GM10248 (cell line): ENCODE measurements at places on chromosomes 13 and 19.

DNA sequence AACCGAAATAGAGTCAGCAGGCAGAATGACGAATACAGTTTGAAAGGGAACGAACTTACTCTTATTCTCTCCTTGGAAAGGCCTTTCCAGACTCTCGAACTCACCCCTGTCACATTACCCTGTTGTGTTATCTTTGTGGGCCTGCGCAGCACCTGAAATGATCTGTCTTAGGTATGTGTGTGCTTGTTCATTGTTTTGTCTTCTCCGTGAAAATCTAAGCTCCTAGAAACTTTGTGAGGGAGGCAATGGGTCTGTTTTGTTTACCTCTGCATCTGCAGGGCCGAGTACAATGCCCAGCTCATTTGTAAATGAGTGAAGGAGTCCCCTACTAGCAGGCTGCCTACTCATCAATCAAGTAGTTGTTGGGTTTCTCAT is 19.6 kb downstream of the HMGB1 start:
- peak; percentile 38 for DNase-seq

DNA sequence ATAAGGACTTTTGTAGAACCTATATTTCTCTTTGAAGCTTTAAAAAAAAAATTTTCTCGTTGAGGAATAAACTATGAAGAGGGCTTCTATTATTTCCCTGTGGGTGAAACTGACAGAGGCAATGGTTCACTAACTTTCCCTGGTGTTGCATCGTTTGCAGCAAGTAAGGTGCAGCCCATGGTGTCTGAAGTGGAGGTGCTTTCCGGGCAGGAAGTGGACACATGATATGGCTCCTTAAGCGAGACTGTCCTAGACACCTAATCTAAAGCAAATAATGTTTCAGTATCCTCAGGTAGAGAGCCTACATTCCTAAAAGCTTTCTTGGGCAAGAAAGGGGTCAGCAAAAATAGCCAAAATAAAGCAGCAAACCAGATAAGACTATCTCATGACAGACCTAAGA is 437.6 kb upstream of the ARGLU1 start:
- no peak for DNase-seq

DNA sequence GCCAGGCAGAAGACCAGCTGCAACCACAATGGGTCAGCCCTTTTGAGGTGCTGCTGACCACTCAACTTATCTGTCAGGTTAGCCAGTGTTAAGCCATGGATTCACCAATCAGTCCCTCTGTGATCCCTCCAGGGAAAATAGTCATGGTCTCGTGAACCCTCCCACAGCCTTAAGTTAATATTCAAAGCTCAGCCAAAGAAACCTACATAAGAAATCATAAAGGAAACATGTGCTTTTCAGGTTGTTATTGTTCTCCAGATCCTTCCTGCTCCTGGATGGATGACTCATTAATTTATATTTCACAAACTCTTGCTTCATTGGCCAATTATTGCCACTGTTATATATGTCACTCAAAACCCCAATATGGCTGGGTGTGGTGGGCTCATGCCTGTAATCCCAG is 161.9 kb downstream of the B3GLCT start:
- no peak for DNase-seq

GRCh38 chr19:42003506-42004294 is 9.7 kb upstream of the ATP1A3 start:
- DNase-seq = no peak

DNA sequence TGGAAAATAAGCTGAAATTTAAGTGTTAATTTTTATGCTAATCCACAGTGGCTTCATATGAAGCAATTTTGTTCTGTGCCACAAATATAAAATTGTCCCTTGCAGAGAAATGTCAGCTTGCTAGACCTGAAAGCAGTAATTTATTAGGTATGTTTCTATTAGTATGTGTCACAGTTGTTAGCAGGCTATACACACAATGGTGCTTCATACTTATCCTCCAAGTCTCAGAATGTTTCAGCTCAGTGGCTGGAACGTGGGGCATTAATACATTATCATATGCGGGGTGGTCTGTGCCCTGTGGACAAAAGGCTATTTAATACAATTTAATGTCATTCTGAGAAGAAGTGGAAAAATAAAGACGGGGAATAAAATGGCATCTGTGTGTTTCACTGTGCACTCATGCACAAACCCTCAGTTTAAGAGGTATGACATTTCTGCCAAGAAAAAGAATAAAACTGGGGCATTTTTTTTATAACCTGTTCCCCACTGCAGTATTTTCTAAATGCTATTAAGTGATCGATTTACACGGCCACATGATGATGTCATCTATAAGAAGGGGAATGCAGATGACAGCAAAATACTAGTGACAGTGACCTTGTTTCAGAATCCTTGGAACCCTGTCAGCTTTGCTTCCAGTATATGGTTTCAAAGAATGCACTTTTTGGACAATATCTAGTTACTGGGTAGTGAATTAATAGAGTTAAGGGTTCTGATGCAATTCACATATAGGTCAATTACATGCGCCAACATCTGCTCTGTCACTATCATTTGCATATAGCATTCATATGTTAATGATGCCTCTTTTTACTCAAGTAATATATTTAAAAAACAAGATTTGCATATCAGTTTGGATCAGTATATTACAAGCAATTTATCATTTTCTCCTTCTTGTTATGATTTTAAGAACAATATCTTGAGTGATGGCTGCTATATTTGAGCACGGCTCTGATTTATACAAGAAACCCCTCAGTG is 21.2 kb upstream of the ZNF536 start:
- DNase-seq = no peak

DNA sequence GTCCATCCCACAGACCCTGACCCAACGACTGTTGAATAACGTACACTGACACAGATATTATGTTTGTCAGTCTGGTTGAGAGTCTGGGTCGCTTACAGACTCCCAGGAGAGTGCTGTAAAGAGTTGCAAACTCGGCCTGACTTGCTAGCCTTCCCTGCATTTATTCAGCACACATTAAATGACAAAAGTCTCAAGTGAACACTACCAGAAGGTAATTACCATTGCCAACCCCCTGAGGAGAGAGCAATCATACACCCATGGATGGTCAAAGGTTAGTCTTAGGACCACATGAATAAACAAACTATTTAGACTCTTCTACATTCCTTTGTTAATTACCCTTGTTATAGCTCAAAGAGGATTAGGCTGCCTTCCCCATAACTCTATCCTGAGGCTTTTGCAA is 1048.6 kb downstream of the PCDH17 start:
- DNase-seq = no peak

DNA sequence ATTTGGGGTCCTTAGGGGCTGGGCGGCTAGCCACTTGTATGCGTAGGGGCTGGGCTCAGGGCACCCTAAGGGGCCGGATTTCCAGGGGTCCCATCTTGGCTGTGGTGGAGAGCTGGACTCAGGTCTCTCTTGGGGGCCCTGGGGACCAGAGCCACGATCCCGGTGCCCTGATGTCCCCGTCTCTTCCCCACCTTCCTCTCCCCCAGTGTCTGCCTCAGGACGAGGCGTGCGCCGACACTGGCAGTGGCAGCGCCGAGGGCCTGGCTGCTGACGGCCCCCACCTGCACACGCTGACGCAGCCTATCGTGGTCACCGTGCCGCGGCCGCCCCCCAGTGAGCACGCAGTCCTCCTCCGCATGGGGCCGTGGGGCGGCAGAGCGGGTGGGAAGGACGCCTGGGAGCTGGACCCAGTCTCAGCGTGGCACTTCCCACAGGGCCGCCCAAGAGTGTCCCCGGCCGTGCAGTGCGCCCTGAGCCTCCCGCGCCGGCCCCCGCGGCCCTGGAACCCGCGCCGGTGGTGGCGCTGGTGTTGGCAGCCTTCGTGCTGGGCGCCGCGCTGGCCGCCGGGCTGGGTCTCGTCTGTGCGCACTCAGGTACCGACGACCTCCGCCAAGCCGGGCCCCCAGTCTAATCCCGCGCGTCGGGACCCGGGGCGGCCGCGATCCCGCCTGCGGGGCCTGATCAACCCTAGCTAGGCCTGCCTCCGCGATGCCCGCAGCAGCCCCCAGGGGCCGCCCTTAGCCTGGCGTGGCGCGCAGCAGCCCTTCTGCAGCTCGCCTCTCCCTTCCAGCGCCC is 2.7 kb upstream of the SNAPC2 start:
- peak; percentile 58 for DNase-seq

DNA sequence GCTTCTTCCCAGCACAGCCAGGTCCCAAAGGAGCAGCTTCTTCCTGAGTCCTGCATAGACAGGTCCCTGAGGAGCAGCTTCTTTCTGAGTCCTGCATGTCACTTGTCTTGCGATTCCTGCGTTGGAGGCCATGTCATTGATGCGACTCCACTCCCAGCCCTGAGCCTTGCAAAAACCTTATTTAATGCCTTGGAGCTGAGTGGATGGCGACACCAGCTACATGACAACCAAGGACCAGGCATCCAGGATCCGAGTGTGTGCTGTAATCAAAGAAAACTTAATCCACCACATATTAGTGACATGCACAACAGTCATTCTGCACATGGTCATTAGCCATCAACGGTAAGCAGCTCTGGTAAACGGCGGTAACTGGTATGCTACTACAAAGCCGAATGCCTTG is 315.8 kb downstream of the TEX29 start:
- DNase-seq = no peak

DNA sequence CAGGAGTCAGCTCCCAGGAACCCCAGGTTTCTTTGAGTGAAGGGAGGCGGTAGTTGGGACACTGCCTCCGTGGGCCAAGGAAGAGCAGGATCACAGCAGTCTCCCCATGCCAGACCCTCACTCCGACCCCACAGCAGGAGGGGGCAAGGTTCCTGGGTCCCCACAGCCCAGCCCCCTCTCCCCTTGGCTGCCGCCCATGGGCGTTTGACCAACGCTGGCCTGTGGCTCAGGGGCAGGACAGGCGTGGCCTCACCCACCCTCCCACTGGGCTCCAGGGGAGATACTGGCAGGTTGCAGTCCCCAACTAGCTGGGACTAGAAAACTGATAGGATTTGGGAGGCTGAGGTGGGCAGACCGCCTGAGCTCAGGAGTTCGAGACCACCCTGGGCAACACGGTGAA is 9.2 kb downstream of the COPE start:
- DNase-seq = no peak

DNA sequence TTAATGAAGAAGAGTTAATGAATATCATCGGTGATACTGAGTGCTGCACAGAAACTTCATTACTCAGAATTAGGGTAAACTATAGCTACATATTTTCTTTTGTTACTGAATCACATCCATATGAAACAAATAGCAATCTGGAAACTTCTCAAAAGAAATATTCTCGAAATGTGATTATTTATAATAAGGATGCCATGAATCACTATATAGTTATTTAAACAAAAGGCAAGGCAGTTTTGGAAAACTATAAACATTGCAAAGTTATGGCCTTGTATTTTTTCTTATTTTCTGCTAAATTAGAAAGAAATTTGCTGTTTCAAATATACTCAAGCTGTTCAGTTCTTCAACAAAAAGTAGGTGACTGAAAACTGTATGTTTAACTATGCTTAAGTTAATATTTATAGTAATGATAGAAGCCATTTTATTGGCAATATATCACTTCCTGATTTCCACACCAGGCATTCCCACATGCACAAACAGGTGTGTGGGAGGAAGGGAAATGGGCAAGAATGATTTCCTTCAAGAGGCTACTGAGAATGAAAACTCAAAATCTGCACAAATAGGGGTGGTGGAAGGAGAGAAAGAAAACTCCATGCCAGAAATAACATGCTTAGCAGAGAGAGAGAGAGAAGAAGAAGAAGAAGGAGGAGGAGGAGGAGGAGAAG is 74.5 kb upstream of the FRY start:
- DNase-seq = no peak
